ENCODE measurements at places on chromosomes 1 and 21.

GRCh38 chr1:83822208-83822607, 176.7 kb downstream of the TTLL7 start:
- no peak for DNase-seq
- H3K36me3 ChIP-seq: no peaks in the 10 kb centered on the region
- no peak overlapping the region for H3K27ac ChIP-seq
- no peaks in the 10 kb centered on the region for H3K27me3 ChIP-seq

DNA sequence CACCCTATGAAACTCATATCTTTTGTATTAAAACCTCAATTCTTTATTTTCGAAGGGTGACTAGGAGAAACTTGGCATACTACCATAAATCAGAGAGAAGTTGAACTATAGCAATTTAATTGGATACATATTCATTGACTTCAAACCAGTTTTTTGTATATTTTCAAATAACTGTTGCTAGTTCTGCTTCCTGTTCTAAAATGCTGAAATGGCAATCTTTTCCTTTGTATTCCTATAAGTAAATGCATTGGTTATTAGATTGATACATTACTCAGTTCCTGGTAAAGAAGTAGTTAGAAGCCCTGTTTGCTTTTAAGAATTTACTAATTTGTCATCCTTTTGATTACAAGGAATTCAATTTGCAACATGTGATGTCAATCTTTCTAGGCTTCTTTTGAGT, 200.0 kb downstream of the DISC1 start:
- H3K4me1 ChIP-seq: peaks cover 4% of the 10 kb centered on the region
- H3K4me3 ChIP-seq: no peak overlapping the region
- no peak overlapping the region for H3K27ac ChIP-seq

DNA sequence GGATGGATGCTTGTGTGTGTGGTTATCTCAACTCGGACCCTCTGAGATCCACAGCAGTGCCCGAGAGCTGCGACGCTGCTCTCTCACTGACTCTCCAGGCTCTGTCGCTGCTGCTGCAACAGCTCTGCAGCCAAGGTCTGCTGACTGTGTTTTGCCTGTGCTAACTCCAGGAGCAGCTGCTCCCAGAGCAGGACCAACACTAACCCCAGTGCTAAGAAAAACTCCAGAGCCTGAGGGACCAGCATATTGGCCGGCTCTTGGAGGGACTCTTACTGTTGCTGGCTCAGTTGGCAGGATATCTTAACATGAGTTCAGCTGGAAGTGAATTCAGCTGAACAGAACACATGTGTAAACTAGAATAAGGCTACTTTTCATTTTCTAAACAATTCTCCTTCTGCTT, 4.4 kb downstream of the LCE2C start:
- no peak overlapping the region for H3K4me3 ChIP-seq
- no peak overlapping the region for H3K27ac ChIP-seq
- no peaks in the 10 kb centered on the region for H3K4me1 ChIP-seq
- H3K36me3 ChIP-seq: no peaks in the 10 kb centered on the region
- no peak for DNase-seq
- H3K27me3 ChIP-seq: no peaks in the 10 kb centered on the region

- H3K27ac ChIP-seq: no peak overlapping the region
- H3K4me3 ChIP-seq: no peak overlapping the region
- H3K36me3 ChIP-seq: no peaks in the 10 kb centered on the region
- H3K27me3 ChIP-seq: no peaks in the 10 kb centered on the region
Observed at GRCh38 chr1:93707956-93708355, 26.3 kb upstream of the BCAR3 start.

DNA sequence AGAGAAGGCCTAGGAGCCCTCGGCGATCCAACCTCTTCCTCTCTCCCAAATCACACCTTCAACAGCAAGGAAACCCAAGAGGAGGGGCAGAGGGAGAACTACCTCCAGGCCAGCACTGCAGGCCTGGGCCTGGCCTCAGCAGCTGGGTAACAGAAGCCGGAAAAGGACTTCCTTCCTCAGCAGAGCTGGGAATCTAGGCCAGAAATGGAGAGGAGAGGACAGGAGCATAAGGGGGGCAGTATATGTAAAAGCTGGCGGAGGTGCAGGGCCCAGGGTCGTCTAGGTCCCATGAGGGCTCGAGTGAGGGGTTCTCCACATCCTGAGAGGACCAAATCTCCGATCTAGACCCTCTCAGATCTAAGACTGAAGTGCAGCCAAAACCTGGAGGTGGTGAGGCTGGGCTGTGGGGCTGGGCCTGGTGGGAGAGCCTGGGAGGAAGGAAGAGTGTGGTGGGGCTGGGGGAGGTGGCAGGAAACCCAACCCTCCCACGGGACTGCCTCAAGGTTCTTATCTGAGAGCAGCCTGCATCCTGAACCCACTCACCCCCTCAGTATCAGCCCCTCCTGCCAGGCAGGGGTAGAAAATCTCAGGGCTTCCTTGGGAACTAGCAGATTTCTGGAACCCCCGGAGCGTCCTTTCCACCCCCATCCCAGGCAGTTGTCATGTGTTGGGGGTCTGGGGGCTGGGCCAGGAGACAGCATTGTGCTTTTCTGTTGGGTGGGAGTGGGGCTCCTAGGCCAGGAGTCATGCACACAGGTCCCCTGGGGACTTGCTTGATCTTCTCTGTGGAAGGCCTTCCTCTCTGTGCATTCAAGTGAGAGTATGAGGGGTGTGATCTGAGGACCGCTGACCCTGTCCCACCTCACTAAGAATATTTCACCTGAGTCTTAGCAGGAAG, 33.0 kb downstream of the PIK3C2B start:
- DNase-seq: no peak
- no peaks in the 10 kb centered on the region for H3K27me3 ChIP-seq

GRCh38 chr1:109884242-109884891, 26.3 kb upstream of the CSF1 start:
- H3K4me1 ChIP-seq: peaks cover 11% of the 10 kb centered on the region
- H3K27ac ChIP-seq: no peak overlapping the region
- no peaks in the 10 kb centered on the region for H3K36me3 ChIP-seq
- no peak overlapping the region for H3K4me3 ChIP-seq
- peak; percentile 65 for DNase-seq
- no peaks in the 10 kb centered on the region for H3K27me3 ChIP-seq

Measured in mesendoderm (in vitro differentiated cells).